ENCODE measurements at places on chromosomes 12 and 14.

- DNase-seq: no peak
These were observed 81.1 kb upstream of the GTF2A1 start for GRCh38 chr14:81301813-81302212.

GRCh38 chr12:92445253-92446082, 257.3 kb upstream of the PLEKHG7 start:
- DNase-seq: no peak

DNA sequence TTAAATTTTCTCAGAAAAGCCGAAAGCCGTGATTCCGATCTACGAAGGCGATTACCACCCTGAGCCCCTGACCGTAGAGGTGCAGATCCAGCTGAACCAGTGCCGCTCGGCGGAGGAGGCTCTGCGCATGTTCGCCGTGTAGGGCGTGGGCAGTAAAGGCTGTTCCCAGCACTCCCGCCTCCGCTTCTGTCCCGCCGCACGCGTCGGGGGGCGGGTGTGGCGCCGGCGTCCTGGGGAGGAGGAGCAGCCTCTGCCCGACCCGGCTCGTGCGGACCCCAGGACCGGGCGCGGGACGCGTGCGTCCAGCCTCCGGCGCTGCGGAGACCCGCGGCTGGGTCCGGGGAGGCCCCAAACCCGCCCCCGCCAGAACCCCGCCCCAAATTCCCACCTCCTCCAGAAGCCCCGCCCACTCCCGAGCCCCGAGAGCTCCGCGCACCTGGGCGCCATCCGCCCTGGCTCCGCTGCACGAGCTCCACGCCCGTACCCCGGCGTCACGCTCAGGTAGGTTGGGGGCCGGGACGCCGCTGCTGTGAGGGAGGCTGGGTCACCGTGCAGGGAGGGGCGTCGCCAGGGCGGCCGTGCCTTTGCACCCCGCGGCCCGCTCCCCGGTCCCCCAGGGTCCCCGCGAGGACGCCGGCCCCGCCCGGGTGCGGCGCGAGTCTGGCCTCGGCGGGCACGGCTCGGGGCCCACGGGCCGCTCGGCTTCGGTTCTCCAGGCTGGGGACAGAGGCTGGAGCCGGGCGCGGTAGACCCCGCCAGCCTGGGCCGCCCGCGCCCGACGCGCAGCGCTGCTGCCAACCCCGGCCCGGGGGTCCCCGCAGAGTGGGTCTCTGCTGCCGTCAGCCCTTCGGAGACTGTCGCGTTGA, at the start of gene B3GNT4:
TSS of gene B3GNT4 (plus strand) at position 409 of the 866 bp plus-strand sequence. CDS start 910 bp downstream, outside the sequence.
- peak; percentile 70 for DNase-seq

GRCh38 chr14:42429401-42429800, 822.7 kb downstream of the LRFN5 start:
- no peak for DNase-seq

DNA sequence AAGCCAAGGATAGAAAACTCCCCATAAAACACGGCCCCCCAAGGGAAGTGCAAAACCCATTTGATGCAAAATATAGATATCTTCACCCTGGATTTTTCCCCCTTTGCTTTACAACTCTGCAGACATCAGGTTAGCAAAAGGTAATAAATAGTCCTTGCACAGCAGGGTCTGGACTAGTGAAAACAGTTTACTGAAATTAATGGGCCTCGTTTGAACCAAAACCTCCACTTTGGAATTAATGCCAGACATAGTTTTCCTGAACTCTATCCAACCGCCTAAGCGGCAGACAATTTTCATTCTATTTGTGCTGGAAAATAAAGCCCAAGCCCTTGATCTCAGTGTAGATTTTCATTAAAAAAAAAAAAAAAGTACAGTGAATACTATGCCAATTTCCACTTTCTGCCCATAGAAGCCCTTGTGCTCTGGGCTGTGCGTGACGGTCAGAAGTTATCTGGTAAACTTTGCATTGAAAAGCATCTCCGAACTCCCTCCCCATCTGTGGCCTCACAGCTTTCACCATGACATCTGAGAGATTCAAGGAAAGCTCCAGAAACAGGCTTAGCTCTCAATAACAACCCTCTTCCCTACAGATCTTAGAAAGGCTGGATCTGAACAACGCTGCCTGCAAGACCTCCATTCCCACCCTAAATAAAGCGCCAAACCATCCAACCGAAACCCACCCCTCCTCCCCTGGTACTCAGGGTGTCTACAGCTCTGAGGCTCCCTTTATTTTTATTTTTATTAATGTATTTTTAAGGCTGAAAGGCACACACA, 11.0 kb upstream of the IRF2BPL start:
- DNase-seq: no peak

- DNase-seq: peak; percentile 32
These were observed 275.9 kb upstream of the KITLG start for GRCh38 chr12:88856201-88856600.

- no peak for DNase-seq
These were observed 170.8 kb upstream of the RASSF8 start for GRCh38 chr12:25787701-25788100.

DNA sequence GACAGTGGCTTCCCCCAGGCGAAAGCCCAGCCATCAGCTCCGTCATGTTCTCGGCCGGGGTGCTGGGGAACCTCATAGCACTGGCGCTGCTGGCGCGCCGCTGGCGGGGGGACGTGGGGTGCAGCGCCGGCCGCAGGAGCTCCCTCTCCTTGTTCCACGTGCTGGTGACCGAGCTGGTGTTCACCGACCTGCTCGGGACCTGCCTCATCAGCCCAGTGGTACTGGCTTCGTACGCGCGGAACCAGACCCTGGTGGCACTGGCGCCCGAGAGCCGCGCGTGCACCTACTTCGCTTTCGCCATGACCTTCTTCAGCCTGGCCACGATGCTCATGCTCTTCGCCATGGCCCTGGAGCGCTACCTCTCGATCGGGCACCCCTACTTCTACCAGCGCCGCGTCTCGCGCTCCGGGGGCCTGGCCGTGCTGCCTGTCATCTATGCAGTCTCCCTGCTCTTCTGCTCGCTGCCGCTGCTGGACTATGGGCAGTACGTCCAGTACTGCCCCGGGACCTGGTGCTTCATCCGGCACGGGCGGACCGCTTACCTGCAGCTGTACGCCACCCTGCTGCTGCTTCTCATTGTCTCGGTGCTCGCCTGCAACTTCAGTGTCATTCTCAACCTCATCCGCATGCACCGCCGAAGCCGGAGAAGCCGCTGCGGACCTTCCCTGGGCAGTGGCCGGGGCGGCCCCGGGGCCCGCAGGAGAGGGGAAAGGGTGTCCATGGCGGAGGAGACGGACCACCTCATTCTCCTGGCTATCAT, 663 bp downstream of the PTGER2 start:
- DNase-seq: no peak

DNA sequence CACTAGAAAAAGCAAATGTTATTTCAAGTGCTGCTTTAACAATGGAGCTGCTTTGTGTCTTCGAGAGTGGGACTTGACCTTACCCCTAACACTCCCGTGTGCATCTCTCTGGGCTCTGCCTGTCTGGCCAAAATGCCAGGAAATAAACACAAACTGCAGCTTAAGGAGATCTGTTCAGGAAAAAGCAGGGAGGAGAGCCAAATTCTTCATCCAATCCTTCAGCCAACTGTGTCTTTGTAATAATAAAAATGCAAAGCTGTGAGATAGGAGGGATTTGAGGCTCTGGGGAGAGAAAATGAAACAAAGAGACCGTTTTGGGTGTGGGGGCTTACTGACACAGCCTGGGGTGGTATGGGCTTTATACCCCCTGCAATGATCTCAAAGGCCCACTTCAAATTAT, 85.8 kb upstream of the WSCD2 start:
- DNase-seq: no peak

DNA sequence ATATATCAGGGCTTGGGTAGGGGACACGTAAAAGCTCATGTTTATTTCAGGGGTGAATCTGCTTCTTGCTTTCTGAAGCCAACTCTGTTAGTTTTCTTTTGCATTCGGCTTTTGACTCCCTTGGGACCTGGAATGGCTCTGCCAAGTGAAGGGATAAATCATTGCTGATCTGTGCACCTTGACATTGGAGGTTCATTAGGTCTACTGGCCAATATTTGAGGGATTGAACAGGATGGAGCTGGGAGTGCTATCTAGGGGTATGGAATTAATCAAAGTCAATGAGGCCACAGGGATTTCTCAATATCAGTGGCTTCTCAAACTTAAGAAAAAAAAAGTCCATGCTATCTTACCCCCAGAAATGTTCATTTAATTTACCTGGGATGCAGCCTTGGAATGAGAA, 203.5 kb upstream of the RMST start:
- DNase-seq: no peak

GRCh38 chr12:105077435-105077834, 6.8 kb downstream of the ALDH1L2 start:
- DNase-seq: no peak

DNA sequence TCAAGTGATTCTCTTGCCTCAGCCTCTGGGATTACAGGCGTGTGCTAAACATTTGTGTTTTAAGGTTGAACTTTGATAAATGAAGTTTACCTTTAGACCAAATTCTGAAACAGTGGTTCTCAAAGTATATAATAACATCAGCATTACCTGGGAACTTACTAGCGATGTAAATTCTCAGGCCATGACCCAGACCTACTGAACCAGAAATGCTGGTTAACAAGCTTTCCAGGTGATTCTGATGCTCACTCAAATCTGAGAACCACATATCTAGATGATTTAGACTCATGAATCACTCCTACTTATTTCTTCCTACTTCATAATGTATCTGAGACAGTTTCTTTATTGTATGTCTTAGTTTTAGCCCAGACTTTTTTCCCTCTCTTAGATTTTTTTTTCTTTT, 43.6 kb downstream of the RAD51B start:
- no peak for DNase-seq

DNA sequence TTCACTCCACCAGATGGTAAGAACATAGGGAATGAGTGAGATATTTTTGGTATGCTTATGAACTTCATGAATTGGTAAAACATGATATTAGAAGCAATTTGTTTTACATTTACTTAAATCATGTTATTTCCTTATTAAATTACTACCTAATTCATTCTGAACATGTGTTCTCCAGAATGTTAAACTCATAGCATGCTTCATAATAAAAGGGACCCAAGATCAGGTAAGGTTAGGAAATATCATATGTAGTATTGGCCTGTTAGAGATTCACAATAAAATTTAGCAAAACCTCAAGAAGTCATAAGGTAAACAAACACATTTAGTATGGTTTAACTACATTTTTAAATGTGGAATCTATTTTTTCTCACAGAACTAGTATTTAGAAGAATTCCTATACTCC, 28.2 kb downstream of the PTPRQ start:
- DNase-seq: no peak

DNA sequence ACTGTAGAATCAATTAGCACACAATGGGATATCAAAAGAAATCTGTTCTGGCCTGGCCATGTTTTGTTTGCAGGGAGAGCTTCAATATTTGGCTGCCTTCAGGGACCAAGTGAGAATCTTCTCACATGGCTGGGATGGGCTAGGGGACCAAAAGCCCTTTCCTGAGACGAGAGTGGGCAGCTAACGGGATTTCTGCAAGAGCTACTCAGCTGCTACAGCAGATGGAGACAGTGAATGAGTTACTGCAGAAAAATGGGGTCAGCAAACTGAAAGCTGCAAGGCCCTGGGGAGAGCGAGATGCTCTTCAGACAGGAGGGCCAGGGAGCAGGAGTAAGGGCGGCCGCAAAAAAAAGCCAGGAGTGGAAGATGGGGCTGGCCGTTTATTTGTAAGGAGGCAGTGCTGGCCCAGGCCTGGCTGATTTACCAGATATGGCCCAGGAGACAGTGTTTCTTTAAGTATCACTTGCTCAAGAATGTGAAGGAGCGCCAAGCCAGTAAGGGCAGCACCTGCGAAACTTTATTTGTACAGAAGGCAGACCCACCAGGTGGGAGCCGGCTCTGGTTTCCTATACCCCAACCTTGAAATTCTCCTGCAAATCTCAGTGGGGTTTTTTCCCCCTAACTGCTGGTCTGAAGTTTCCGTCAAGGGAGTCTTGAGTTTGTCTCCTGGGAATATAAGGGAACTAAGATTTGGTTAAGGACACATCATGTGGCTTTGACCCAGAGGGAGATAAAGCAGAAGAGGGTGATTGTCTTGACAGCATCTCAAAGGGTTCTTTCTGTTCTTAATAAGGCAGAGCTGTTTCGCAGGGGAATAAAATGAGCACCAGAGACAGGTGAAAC, 57.8 kb downstream of the SSH1 start:
- no peak for DNase-seq

- no peak for DNase-seq
These were observed 201.3 kb upstream of the OR4E1 start for GRCh38 chr14:21874946-21875345.

- DNase-seq: no peak
These were observed 79.1 kb upstream of the LMO3 start for GRCh38 chr12:16685107-16685506.

DNA sequence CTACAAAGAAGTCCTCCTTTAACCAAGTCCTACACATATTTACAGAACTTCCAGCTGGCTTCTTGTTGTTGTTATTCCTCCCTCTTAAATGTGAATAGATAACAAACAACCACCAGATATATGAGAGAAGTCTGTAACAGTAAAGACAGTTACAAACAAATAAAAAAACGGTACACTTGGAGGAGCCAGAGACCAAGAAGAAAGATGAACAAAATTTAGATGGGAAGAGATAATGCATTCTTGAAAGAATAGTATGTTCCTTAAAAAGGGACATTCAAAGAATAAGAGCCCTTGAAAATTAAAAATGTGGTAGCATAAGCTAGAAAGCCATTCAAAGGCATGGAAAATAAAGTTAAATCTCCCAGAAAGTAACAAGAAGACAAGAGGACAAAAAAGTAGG, 25.9 kb downstream of the SLCO1A2 start:
- no peak for DNase-seq

GRCh38 chr14:72578514-72578913, 315.4 kb downstream of the DPF3 start:
- DNase-seq: no peak

GRCh38 chr14:51041108-51041531, 53.8 kb downstream of the TRIM9 start:
- no peak for DNase-seq

- DNase-seq: no peak
These were observed 54.5 kb downstream of the CRACR2A start for GRCh38 chr12:3698218-3698974.

- peak; percentile 42 for DNase-seq
These were observed 7.2 kb upstream of the CCDC197 start for GRCh38 chr14:93989939-93990338.

- DNase-seq: no peak
These were observed 25.1 kb upstream of the GPHB5 start for GRCh38 chr14:63343878-63344277.

GRCh38 chr14:90137807-90138206, 76.0 kb downstream of the KCNK13 start:
- DNase-seq: no peak

DNA sequence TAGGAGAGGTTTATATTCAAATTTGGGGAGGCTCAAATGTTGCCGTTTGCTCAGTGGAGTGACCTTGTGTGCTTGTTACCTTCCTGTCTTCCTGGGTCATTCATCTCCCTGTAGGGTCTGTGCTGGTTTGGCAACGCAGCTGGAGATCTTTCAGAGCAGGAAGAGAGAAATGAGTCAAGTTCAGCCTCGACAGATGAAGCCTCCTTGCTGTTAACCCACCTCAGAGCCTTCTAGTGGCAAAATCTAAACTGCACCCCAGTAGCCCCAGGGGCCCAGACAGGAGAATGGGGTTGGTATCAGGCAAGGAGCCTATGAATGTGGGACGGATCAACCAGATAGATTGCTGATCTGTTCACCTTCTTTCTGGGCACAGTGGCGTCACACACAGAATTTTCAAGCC, 999.3 kb downstream of the VRK1 start:
- DNase-seq: no peak

GRCh38 chr14:97248973-97249372, 451.8 kb downstream of the VRK1 start:
- DNase-seq: no peak

GRCh38 chr14:94388027-94388383, 397 bp downstream of the SERPINA1 start:
- DNase-seq: no peak

GRCh38 chr14:33933386-33933933, 17.4 kb downstream of the EGLN3 start:
- no peak for DNase-seq

All from HuH-7.5 (cell line).